Activated T-helper 9 cell treated with anti-CD3 and anti-CD28 coated beads, Interleukin-2, amount 50 U/mL, for 16 hours (primary cell): ENCODE measurements at places on chromosomes 1 and 21.

DNA sequence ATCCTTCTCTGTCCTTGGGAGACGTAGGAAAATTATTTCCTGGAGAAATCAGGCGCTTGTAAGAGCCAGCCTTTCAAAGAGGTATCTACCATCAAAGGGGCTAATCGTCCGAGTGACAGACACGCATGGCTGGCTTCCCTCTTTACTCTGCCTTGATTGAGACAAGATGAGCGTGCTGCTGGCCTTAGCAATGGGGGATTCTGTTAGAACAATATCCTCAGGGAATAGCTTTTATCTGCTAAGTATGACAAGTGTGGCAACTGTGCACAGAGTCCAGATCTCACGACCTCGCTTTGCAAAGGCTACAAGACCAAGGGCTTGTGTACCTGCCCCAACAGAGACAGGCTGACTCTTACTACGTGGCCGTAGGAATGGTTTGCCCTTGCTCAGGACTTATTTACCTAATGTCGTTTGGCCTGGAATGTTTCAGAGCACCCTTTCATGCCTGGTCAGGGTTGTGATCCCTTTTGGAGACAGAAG is 417.1 kb downstream of the KIF26B start:
- DNase-seq = no peak

DNA sequence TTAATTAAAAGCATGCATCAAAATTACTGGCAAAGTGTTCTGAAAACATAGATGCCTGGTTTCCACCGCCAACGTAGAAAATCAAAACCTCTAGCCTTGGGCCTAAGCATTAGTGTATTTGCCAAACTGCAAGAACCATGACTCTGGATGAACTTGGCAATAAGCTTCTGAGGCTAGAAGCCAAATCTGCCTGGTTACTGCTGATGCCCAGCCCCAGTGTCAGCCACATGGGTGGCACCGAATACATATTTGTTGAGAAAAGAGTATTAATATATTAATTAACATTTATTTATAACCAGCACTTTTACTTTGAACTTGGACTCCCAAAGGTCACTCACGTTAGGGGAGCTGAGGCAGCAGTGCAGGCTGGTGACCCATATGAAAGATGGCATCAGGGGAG is 140.6 kb upstream of the HMGB4 start:
- DNase-seq = no peak

DNA sequence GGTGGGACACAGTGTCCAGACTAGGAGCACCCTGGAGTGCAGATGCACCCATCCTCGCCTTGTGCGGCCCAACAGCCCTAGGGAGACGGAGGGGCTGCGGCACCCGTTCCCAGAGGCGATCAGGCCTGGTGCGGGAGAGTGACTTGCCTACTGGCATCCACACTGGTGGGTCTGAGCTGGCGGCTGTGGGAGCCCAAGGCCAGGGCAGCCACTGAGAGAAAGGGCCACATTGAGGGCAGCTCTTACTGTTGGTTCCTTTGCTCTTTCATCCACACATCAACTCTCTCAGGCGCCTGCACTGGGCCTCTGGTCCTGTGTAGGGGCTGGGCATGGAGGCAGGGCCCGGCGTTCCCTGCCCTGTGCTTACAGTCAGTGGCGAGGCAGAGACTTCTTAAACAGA is 8.6 kb downstream of the PODN start:
- no peak for DNase-seq

DNA sequence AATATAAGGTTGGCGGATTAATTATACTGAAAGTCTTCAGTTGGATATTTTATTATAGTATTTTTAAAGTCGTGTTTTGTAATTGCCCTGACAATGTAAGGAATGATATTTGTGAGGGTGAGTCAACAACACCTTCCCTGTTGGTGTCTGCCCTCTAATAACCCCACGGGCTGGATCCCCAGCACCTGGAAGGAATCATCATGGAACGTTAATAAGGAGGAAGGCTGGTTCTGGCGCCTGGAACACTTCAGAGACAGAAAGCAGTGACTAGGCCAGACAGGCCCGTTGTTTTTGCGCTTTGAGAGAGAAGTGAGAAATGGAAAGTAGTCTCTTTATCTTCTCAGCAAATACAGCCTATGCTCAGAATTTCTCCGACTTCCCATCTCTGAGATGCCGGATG is 31.6 kb downstream of the TEX35 start:
- DNase-seq = no peak

- no peak for DNase-seq
Measured at GRCh38 chr1:204350857-204351573, 8.7 kb downstream of the PLEKHA6 start.

GRCh38 chr21:34181431-34182039 is 108.2 kb downstream of the MRPS6 start:
- no peak for DNase-seq

- DNase-seq = no peak
Measured at GRCh38 chr21:18161841-18162240, 82.8 kb upstream of the CHODL start.

DNA sequence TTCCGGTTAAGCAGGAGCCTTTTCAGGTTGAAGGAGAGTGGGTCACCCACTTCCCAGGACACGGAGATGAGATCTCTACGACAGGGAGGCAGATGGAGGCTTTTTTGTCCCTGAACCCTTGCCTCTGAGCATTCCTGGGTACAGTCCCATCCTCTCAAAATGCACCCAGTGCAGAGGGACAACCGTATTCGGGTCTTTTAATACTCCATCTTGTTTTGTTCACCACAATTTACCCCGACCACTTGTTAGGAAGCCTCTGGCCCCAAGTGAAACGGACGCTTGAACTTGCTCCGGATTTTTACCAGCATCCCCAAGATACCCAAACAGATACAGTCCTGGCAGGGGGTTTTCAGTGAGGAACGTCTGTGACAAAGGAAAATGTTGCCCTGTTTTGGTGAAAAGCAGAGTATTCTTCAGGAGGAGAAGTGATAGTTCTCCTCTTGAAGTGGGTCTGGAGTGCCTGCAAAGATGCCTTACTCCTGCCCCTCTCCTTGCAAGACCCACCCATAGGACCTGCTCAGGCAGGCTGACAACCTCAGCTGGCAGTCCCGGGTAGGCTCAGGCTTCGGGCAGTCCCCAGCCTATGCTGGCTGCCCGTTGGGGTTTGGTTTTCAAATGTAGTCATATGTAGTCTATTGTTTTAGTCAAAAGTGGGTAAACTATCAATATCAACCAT is 669 bp upstream of the ARL8A start:
- DNase-seq = no peak

DNA sequence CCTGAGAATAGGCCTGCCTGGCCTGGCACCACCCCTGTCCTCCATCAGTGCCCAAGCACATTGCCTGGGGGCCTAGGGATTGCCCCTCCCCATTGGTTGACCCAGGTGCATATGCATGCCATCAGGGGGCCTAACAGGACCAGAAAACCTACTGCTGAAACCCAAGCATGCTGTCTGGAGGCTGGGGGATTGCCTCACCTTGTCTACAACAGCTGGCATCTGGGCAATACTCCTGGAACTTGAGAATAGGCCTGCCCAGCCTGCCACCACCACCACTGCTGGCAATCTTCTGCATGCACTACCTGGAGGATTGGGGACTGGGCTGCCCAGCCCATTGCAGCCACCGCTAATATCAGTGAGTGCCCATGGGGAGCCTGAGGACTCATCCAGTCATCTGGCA is 56.1 kb upstream of the BCL10 start:
- DNase-seq = no peak

DNA sequence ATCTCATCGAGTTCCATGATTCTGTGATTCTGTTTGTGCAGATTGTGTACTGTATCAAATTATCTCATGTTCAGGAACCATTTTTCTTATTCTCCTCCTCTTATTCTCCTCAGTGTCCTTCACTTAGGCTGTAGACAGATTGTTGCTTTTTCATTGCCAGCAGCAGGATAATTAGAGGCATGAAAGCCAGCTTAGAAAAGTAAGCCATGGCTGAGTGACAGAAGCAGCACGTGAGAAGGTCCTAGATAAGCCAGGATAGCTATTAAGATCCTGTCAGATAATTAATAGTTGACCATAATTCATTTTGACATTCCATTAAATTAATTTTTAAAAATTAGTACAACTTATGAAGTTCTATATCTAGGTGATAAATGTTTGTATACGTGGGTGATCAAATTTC is 60.8 kb upstream of the PRKACB start:
- no peak for DNase-seq

DNA sequence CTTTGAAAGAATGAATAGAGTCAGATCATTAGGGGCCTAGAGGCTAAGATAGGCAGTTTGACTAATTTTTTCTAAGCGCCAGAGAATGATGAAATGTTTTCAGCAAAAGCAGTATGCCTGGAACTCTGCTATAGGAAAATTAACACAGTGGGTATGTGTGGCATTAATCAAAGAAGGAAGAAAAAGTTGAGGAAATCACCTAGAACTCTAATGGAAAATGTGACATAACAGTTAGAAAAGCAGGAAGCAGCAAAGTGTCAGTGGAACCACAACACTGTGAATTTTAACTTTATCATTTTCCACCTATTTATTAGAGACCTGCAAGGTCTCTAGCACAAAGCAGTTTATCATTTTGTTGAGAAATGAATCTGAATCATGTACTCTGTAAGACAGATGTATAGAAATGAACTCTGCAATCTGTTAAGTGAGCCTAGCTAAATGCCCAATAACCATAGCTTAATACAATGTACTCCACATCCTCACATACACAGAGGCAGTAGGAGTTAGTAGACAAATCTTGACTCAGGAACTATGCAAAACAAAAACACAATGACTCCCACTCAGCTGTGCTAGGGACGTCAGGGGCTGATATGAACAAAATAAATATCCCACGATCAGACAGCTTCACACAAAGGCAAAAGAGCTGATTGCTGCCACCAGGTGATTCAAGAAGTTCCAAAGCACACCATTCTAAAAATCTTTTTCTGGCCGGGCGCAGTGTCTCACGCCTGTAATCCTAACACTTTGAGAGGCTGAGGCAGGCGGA is 500.7 kb upstream of the NFIA start:
- no peak for DNase-seq

DNA sequence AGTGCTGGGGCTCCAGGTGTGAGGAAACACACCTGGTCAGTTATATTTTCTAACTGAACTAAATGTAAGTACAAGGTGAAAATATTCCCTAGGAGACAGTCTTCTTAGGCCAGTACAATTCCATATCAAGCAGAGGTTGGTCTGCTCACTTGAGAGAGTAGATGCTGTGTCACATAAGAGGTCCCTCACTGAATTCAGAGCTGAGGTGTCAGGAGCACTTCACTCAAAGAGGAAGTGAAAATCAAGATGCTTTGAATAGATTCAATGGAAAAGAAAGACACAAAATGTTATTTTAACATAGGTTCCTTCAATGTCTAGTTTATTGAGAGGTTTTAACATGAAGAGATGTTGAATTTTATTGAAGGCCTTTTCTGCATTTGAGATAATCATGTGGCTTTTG is 4.3 kb upstream of the FCRL3 start:
- no peak for DNase-seq

GRCh38 chr1:111621050-111621449 is 1.5 kb downstream of the RAP1A start:
- DNase-seq = no peak

DNA sequence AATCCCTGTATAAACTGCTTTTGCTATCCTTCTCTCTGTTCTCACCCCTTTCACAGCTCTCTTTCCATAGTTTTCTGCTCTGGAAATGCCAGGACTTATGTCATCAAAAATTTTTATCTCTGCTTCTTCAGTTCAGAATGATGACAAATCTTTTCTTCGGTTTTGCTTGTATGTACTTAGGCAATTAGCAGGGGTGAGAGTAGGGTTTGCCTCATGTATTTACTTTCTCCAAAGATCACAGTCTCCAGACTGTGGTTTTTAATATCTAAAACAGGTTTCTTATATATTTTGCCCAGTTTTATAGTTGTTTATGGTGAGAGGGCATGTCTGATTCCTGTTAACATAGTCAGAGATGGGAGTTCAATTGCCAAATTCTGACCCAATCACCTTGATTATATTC is 235.4 kb upstream of the LYPLAL1 start:
- no peak for DNase-seq

DNA sequence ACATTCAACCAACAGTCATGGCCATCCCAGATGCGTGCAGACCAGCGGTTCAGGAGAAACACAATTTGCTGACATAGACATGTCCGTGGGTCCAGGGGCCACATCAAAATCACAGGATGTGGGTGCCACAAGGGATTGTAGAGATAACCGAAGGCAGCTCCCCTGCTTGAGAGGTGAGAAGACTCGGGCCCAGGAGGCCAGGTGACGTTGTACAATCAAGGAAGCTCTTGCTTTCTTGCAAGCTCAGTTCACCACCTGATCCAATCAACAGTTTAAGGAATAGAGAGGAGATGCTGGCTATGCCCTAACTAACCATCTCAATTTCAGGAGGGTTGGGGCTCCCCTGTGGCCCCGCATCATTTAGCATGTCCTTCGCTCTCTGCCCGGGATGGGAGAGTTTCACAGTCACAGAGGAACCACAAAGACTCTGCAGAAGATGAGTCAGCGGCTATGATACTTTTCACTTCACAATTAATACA is 19.5 kb downstream of the UBASH3A start:
- no peak for DNase-seq

DNA sequence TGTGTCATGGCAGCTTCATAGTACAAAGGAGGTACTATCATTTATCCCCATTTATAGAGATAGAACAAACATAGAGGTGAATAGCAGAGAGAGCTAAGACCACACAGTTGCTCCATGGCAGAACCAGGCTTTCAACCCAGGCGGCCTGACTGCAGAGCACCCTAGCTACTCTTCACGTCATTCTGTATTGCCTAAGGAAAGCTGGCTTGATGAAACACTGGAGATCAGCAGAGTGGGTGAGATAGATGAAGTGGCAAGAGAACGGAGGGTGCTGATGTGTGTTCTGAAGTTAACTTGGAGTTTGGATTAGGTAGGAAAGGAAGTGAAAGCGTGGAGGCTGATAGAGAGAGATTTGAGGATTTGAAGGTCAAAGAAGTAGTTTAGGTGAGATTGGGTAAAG is 47.9 kb upstream of the RWDD3 start:
- DNase-seq = no peak

GRCh38 chr1:92601044-92601443 is 114.3 kb upstream of the GFI1 start:
- DNase-seq = no peak

- no peak for DNase-seq
Measured at GRCh38 chr1:37483785-37484184, 9.4 kb downstream of the ZC3H12A start.

DNA sequence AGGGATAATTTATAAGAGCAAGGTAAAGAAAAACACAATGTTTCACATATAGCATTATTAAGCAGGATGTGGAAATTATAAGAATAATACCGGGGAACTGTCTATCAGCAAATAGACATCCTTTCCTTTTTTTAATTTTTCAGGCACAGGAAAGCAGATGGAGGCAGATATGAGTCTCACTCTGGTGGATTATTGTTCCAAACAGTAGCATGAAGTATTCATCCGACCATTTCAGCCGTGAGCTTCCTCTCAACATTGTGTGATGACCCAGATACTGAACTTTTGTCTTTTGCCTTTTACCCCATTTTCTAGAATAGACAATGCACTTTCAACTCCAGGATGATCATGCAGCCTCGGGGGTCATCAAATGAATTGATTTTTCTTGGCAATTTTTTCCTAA is 599.8 kb downstream of the ADGRL2 start:
- no peak for DNase-seq
